ENCODE measurements at places on chromosomes 16 and 17. TPM values are rescaled to one million over a fixed set of nuclear protein-coding genes. Genes with fewer than 3 reads are reported as not detected.

GRCh38 chr16:23833960-23834685 lies 1.7 kb upstream of the PRKCB start:
- DNase-seq, result no peak

GRCh38 chr17:29051194-29051593 lies 8.3 kb downstream of the PIPOX start:
- DNase-seq, result no peak

GRCh38 chr17:78357177-78357586 lies 2.7 kb downstream of the SOCS3 start:
- no peak for DNase-seq

GRCh38 chr16:3157229-3158025 lies 22.6 kb downstream of the ZNF213 start:
- peak; percentile 90 for DNase-seq

- DNase-seq, result no peak
Measured at GRCh38 chr17:77414811-77415400, 274.1 kb downstream of the SEC14L1 start.

GRCh38 chr17:21239680-21240368 lies 13.4 kb downstream of the NATD1 start:
- no peak for DNase-seq

- no peak for DNase-seq
Measured at GRCh38 chr17:58049533-58049932, 33.7 kb upstream of the DYNLL2 start.

GRCh38 chr16:16850274-16850673 lies 471.3 kb downstream of the NPIPA7 start:
- DNase-seq, result no peak

GRCh38 chr17:55652825-55653224 lies 69.8 kb downstream of the TMEM100 start:
- DNase-seq, result no peak

DNA sequence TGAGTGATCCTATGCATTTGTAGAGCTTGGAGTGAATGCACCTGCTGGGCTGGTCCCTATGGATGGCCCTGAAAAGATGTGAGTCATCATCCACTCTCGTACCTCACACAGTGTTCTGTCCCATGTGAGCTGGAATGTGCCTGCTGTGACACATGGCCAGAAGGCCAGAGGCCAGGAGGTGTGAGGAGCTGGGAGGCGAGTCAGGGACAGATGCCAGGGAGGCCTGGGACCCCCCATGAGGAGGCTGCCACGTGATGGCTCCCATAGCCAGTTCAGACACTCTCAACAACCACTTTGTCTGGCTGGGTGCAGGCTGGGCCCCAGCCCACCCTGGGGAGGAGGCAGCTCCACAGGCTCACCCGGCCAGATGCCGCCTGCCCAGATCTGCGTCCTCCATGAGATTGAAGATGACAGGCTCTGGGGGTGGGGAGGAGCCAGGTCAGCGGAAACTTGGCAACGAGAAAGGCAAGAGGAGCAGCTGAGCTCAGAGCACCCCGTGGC lies 168.8 kb downstream of the C16orf78 start:
- no peak for DNase-seq

DNA sequence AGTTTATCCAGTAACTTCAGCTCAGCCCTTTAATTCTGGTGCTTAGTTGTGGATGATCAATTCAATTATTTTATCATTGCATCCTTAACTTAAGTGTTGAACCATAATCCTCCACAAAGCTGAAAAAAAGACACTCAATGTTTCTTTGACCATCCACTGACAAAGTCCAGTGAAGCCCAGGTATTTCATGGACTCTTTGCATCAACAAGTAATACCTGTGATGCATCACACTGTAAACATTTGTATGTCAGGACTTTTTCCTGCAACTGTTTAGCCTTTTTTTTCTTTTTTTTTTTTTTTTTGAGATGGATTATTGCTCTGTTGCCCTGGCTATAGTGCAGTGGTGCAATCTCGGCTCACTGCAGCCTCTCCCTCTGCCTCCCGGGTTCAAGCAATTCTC lies 6.6 kb upstream of the NFAT5 start:
- DNase-seq, result no peak

DNA sequence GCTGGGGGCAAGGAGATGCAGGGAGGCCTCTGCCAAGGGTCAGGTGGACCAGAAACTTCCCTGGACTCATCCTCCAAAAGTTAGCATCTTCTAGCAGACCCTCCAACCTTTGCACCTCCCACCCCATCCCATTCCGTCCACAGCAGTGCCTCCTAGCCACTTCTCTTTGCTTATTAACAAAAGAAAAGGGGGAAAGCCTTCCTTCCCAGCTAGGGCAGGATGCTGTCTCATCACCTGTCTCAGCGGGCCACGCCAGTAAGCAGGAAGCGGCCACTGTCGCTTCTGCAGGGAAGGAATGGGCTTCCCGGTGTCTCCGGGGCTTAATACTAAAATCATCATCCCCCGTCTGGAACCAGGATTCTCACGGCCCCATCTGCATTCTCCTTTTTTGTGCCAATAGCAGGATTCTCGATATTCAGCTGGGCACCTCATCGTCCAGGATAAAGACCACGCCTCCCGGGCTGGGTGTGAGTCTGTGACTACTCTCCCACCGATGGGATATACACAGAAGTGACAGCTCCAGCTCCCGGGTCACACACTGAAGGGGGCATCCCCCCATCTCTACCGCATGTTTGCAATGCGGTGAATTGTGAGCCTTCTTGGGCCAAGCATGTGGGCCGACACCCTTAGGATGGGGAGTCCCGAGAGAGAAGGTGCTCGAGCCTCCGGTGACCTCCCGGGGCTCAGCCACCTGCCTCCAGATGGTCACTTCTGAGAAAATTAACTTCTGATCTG lies 15.5 kb upstream of the RBFOX3 start:
- DNase-seq, result no peak

The CACNG3 gene
- total RNA-seq, result not detected

The WFIKKN1 gene
- total RNA-seq, result 0.47 TPM

Data from HCT116 (cell line).